ENCODE measurements at places on chromosomes 3 and 15.

GRCh38 chr3:46027021-46027705, at the start of gene XCR1:
Gene XCR1 (minus strand): TSS chr3:46027483. CDS start chr3:46021947, 5,536 bp downstream.
- DNase-seq = no peak

GRCh38 chr3:183278479-183279088, 25.5 kb downstream of the B3GNT5 start:
- DNase-seq = no peak

GRCh38 chr15:73424506-73424905, 18.5 kb upstream of the REC114 start:
- DNase-seq = no peak

GRCh38 chr15:28912422-28912821, 26.6 kb downstream of the APBA2 start:
- peak; percentile 54 for DNase-seq

GRCh38 chr3:72054976-72055375, 270.0 kb upstream of the PROK2 start:
- no peak for DNase-seq

DNA sequence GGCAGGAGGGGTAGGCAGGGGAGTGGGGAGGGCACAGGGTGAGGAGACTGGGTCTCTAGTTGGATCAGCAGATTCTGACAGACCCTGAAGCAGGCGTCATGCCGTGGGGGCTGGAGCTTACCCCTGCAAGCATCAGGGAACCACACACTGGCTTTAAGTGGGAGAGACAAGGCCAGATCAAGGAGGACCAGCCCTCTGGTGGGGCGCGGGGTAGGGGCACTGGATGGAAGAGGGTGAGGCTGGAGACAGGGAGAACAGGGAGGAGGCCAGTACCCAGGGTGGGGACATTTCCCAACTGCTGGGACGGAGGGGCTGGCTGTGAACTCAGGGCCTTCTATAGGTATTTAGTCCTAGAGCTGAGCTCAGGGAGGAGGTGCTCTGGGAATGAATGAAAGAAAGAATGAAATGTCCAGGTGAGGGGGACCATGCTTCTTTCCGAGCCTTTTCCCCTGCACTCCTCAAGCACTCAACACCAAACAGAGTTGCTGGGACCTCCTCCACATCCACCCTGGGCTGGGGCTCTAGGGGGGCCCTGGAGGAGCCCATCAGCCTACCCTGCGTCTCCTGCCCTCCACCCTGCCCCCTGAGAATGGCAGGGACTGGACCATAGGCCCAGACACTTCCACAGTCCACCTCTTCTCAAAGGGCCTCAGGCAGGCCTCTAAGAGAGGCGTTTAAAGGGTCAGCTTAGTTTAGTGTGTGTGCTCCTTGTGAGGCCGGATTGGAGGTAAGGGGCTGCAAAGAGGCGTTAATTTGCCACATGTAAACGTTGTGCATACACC, 49.0 kb upstream of the FGD5 start:
- peak; percentile 51 for DNase-seq

- no peak for DNase-seq
Measured at GRCh38 chr3:37968813-37969595, 21.6 kb upstream of the VILL start.

DNA sequence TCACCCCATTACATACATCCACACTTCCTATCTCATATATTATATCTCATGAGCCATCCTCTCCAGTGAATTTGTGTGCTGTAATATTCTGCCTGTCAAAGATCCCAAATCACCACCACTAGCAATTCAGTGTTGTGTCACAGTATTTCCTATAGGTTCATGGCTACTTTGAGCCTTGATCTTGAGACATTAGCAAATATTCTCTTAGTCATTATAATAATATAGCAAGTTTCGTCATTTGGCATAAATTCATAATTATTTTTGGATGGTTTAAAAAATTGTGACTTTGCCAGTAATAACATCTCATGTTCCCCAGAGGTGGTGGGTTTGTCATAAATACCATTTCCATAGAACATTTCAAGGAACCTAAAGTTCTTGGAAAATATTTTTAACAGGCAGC, 47.7 kb downstream of the CMSS1 start:
- no peak for DNase-seq

DNA sequence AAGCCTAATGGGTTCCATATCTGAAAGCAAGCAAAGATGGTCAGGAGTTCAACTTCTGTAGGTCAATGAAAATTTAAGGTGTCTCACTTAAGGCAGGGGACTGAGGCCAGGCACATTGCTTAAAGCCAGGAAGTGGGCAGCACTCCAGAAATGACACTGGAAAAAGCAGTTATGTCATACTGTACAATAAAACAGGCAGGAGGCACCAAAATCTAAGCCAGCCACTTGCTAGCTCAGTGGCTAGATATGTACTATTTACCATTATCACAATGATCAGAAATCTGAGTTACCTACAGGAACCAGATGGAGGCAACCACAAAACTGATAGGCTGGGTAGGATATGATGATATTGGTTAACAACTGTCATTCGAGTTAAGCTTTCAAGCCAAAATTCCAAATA, 57.3 kb downstream of the FRMD5 start:
- no peak for DNase-seq

GRCh38 chr15:87672309-87673288, 583.9 kb downstream of the NTRK3 start:
- DNase-seq = no peak

GRCh38 chr3:113084777-113085176, 94.0 kb downstream of the GTPBP8 start:
- no peak for DNase-seq

GRCh38 chr3:158085358-158085757, 20.9 kb downstream of the SHOX2 start:
- no peak for DNase-seq

DNA sequence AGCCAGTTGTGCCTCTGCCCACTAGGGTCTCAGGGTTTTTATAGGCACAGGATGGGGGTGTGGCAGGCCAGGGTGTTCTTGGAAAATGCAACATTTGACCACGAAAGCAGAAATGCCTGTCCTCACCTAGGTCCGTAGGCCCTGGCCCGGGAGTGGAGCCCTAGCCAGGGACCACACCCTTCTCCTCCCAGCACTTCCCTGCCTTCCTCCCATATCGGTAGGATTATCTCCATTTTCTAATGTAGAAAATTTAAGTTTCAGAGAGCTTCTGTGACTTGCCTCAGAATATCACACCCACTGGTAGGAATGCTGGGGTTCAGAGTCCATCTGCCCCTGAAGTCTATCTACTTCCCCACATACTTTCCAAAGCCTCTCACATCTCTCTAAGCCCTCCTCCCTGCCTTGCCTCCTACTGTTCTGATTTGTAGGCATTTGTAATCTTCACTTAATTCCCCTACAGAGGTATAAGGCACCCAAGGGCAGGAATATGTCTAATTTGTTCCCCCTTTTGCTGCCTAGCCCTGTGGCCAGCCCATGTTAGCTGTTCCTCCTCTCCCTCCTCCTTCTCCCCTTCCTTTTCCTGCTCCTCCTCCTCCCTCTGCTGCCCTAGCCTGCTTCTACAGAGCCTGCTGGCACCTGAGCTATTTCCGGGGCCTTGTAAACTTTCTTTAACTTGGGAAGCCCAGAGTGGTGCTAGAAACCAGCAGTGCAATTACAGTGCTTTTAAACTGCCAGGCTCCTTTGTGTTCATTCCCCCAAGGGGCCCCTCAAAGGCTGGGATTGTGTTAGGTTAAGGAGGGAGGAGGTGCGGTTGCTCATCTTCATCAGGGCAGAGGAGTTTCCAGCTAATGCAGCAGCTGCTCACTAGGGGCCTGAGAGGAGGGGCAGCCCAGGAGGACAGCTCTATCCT, 71.1 kb downstream of the MRPL46 start:
- no peak for DNase-seq

DNA sequence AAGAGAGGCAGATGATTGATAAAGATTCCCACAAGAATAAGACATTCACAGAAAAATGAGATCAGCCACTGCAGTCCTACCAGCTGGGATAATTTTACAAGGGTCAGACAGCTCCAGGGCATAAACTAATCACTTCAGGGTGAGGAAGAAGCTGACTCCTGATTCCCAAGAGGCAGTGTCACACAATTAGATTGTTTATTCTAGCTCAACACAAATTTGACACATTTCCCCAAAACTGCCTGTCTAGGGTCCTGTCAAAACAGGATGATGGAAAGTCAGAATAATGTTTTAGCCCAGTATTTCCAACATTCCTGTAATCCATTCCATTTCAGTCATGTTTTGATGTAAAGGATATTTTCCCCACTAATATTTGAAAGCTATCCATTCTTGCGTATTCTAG, 110.8 kb downstream of the TNIK start:
- no peak for DNase-seq

DNA sequence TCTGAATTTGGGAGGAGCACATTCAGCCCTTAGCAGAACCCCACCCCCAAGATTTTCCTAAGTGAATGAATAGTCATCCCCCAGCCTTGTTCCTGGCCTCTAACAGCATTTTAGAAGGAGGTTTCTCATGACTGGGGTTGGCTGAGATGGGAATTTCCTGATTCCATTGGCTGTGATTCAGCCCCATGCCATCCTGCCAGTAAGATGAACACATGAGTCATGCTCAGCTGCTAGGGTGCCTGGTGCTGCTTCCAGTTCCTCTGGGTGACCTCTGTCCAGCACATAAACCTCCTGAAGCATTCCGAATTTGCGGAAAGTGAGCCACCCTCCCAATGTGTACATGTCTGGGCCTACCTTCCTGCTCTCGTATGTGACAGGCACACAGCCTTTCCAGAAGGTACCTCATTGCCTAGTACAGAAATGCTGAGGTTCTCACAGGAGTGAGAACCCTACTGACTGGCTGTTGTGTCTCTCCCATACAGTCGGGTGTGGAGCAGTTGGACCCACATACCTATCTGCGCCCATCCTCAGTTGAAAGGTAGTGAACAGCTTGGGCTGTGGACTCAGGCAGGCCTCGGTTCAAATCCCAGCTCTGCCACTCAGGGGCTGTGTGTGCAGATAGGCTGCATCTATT, 91.7 kb downstream of the APBA2 start:
- peak; percentile 34 for DNase-seq

GRCh38 chr3:120472121-120472844, 21.5 kb upstream of the FSTL1 start:
- DNase-seq = no peak
